ENCODE measurements at places on chromosomes 3 and 15. TPM values are rescaled to one million over a fixed set of nuclear protein-coding genes. Genes with fewer than 3 reads are reported as not detected.

DNA sequence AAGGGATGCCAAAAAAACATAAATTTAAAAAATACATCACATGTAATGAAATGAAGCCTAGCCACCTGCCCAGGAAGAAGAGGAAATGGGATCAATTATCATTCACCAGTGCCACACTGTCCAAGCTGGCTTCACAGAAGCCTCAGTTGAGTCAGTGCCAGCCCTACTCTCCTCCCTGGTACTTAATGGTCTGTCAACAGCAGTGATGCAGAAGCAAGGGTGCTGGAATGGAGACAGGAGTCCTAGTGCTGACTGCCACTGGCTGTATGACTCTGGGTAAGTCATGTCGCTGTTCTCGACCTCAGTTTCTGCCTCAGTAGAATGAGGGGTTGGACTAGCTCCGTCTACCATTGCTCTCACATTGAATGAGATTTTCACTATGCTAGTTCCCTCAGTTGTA lies 78.5 kb upstream of the LARS2 start:
- DNase-seq: no peak
- no peak overlapping the region for H3K4me3 ChIP-seq
- H3K4me1 ChIP-seq: no peaks in the 10 kb centered on the region
- no peaks in the 10 kb centered on the region for H3K36me3 ChIP-seq

DNA sequence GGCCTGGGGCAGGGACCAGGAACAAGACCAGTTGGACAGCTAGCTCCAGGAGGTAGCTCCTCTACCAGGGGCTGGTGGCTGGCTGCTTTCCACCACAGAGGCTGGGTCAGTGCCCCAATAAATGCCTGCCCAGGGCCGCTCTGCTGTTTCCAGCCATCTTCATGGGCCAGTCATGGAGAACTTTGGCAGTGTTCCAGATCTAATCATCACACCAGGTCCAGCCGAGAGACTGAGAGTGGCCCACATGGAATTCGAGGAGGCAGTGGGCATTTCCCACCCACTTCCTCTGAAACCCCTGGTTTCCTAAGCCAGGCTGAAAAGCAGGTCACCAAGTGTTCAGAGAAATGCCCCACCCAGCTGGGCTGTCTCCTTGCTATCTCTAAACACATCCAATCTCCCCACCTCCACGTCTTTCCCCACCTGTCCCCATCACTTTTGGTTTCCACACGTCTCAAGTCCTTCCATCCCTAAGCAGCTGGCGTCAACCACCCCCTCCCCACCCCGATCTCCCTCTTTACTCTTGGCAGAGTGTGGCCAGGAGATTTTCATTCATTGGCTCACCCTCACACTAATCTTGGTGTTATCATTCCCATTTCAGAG lies 190.0 kb upstream of the LINGO1 start:
- H3K27ac ChIP-seq: no peak overlapping the region
- H3K4me1 ChIP-seq: no peaks in the 10 kb centered on the region
- H3K27me3 ChIP-seq: peaks cover 83% of the 10 kb centered on the region
- no peak overlapping the region for H3K4me3 ChIP-seq

DNA sequence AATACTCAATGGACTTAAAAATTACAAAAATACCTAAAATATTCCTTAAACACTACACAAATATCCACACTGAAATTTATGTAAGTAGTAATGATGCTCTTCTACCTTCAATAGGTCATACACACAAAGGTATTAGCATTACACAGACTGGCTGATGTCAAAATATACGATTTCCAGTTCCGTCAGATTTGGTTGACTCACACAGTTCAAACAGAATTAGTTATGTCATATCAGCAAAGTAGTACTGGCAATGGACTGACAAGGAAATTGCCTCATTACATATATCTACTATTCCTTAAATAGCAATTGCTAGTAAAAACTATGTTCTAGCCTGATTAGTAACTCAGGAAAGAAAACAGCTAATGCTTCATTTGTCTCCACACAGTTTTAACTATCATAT lies 70.8 kb downstream of the ADAM10 start:
- no peak for DNase-seq
- H3K4me3 ChIP-seq: no peak overlapping the region
- peaks cover 6% of the 10 kb centered on the region for H3K36me3 ChIP-seq

DNA sequence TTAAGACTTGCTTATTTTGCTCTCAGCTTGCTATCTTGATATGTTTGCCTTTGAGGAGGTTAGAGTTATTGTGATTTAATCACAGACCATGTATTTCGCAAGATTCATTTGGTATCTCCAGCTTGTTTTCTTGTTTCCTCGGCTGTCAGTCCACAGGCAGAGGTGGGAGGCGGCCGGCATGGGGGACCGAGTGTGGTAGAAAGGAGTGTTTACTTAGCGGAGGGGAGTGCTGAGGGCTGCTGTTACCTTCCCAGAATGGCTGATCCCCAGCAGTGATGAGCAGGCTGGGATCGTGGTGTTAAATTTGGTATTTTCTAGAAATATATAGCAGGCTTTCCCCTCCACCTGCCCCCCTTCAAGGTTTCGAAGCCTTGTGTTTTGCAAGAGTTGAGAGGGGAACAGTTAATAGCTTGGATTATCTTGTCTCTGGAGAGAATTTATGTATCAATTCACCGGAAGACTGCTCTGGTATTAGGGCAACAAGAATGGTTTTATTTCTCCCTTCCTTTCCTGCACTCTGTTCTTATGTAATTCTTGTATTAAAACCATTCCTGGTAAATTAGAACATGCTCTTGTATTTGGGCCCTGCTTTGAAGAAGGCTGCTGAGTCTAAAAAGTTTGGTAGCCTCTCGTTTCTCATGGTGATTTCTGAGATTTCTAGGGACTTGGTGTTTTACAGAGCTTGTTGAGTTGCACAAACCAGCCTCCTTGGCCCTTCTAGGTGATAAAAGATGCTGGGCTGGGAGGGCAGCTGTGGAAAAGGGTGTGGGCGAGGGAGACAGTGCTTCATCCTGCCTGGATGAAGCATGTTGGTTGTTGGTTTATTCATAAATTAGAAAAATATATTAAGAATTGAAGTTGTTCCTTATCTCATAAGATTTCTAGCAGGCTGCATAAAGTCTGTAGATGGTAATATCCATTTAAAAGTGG lies 151.4 kb downstream of the IGF1R start:
- H3K4me3 ChIP-seq: peak overlapping the region; percentile 52
- peak overlapping the region; percentile 83 for H3K27ac ChIP-seq
- H3K27me3 ChIP-seq: no peaks in the 10 kb centered on the region
- H3K36me3 ChIP-seq: peaks cover 11% of the 10 kb centered on the region
- DNase-seq: peak; percentile 34

GRCh38 chr3:16570113-16570512 lies 35.1 kb downstream of the DAZL start:
- no peak overlapping the region for H3K27ac ChIP-seq
- H3K4me3 ChIP-seq: no peak overlapping the region
- H3K27me3 ChIP-seq: no peaks in the 10 kb centered on the region
- no peaks in the 10 kb centered on the region for H3K4me1 ChIP-seq
- DNase-seq: no peak

- DNase-seq: peak; percentile 84
- no peak overlapping the region for H3K27ac ChIP-seq
- no peaks in the 10 kb centered on the region for H3K36me3 ChIP-seq
- H3K4me1 ChIP-seq: peaks cover 12% of the 10 kb centered on the region
Observed at GRCh38 chr3:132210476-132211346, 106.5 kb upstream of the ACP3 start.

DNA sequence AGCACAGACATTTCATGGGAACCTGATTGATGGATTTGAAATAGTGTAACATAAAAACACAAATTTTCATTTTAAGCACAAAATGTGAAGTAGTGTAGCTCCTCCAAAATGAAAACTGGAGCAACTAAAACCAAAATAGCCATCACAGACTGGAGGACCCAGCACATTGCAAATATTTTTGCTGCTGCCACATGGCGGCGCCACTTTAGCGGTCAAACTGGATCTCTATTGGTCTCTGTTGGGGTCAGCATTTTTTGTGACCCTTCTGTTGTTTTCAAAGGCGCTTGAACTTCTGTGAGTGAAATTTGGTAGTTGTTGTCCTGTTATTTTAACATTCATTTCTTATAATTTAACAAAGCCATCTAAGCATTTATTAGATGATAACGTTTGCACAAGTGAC lies 259.9 kb downstream of the IL20RB start:
- no peaks in the 10 kb centered on the region for H3K27me3 ChIP-seq
- H3K4me3 ChIP-seq: no peak overlapping the region
- no peak overlapping the region for H3K27ac ChIP-seq
- DNase-seq: peak; percentile 35

DNA sequence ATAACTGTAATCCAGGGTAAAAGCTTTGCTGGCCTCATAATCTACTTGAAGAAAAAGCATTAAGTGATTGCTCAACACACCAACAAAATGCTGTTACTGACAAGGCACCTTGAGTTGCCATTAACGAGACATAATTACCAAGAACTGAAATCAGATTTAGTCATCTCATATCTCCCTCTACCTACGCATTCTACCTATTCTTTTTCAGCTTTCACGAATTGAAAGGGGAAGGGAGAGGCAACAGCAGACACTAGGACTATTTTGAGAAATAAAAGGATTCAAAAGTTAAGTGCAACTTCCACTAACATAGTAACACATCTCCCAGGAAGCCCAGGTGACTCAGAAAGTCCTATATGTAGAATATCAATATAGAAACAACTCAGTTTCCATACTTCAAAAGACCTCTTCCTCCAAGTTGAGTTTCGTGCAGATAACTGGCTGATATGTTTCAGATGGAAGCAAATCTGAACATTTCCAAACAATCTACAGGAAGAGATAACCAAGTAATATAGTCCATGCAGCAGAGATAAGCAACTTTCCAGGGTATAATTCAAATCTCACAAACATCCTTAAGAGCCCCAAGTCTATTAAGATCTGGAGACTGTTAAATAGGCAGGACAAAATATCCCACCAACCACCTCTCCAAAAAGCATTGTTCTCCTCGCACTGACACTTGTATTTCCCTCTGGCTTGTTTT lies 1.9 kb downstream of the OSBPL10 start:
- peaks cover 48% of the 10 kb centered on the region for H3K4me1 ChIP-seq
- H3K27ac ChIP-seq: peak overlapping the region; percentile 44
- H3K36me3 ChIP-seq: peaks cover 46% of the 10 kb centered on the region
- DNase-seq: no peak
- peak overlapping the region; percentile 93 for H3K4me3 ChIP-seq

DNA sequence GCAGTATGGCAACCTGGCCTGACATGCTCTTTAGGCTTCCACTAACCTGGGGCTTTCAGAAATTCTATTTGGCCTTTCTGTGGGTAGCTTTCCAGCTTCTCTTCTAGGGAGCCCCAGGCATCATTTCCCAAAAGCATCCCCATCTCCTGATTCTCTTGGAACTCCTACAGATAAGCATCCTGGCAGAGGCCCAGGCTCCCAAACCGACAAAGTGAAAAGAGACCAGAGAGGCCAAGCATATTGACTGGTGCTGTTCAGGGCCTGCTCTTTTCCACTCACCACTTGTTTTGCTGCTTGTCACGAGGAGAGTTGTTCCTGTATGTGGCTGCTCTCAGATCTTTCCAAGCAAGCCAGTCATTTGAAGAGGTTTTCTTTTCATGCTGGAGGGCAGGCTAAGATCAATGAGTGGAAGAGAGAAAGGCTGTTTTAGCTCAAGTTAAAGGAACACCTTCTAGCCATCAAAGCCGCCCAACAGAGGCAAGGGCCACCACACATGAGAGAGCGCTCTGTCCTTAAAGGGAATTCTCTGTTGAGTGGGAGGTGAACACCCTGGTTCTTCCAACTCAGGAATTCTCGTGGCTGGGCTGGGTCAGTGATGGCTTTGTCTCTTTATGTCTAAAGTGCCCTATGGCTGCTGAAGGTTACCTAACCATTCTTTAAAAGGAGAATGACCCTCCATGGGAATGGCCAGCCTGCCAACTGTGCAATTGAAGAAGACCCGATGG lies 31.1 kb upstream of the NR2E3 start:
- H3K27ac ChIP-seq: no peak overlapping the region
- peaks cover 47% of the 10 kb centered on the region for H3K4me1 ChIP-seq
- no peak for DNase-seq
- no peaks in the 10 kb centered on the region for H3K27me3 ChIP-seq
- no peaks in the 10 kb centered on the region for H3K36me3 ChIP-seq
- no peak overlapping the region for H3K4me3 ChIP-seq

DNA sequence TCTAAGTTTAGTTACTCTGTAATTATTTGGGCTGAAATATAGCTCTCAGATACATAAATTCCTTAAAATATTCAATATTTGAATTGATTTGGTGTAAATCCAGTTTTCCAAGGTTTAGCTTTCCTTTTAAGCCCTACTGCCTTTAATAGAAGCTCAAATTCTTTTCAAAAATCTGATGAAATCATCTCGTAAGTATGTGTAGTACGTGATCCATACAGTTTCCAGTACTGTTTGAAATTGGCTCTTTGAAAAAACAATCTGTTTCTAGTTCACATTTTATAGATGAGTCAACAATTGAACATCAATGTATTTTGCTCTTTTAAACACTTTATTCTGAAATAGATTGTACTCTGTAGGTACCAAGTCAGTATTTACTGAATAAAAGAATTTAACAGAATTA lies 84.2 kb downstream of the LRRC49 start:
- H3K27me3 ChIP-seq: no peaks in the 10 kb centered on the region
- H3K4me3 ChIP-seq: no peak overlapping the region
- H3K27ac ChIP-seq: no peak overlapping the region
- no peaks in the 10 kb centered on the region for H3K4me1 ChIP-seq

DNA sequence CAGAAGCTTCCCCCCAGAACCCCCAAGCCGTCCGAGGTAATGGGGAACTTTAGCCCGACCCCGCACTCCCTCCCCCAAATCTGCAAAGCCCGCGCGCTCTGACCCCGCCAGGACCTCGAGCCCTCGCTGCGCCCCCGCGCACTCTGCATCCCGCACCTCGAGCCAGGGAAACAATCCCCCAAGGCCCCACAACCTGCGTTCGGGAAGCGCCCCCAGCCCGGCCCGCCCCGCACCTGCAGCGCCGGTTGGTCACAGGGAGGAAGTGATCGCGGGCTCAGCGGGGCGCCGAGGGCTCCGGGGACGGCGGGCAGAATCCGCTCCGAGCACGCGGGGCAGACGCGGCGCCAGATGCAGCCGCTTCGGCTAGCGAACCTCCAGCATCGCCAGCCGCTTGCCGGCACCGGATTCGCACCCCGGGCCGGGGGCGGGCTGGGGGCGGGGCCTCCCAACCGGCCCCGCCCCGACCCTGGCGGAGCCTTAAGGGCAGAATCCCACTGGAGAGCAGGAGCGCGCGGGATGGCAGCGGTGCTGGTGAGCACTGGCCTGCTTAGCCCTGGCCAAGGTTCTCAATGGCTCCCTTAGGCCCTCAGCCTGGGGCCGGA lies at the start of gene CAMKV:
TSS of gene CAMKV (minus strand) at position 382 of the 602 bp plus-strand sequence. CDS start 7,518 bp downstream, outside the sequence.
- DNase-seq: no peak
- peaks cover 4% of the 10 kb centered on the region for H3K36me3 ChIP-seq
- no peak within 1 kb of the TSS for H3K4me3 ChIP-seq
- no peaks in the 10 kb centered on the region for H3K4me1 ChIP-seq
- no peak within 1 kb of the TSS for H3K27ac ChIP-seq

LRRC34 gene
- total RNA-seq: not detected

SSUH2 gene
- total RNA-seq: 0.54 TPM

PIF1 gene
- 33.9 TPM for total RNA-seq
